ENCODE measurements at places on chromosomes 1 and 21. TPM values are rescaled to one million over a fixed set of nuclear protein-coding genes. Genes with fewer than 3 reads are reported as not detected.

COL6A1 gene
- total RNA-seq, result 81.0 TPM

TTLL10 gene
- total RNA-seq, result not detected

TINAGL1 gene
- total RNA-seq, result 50.3 TPM

DPH5 gene
- total RNA-seq, result 23.3 TPM

S100A7A gene
- total RNA-seq, result not detected

KIF21B gene
- total RNA-seq, result 0.23 TPM

NMNAT2 gene
- total RNA-seq, result 0.29 TPM

TCHHL1 gene
- not detected for total RNA-seq

NBPF6 gene
- total RNA-seq, result not detected

TRIM63 gene
- total RNA-seq, result 1,770 TPM

C21orf58 gene
- 0.53 TPM for total RNA-seq

NBPF15 gene
- total RNA-seq, result 2.1 TPM

CACNA1S gene
- 93.5 TPM for total RNA-seq

PIK3R3 gene
- 16.2 TPM for total RNA-seq

TBX19 gene
- total RNA-seq, result 0.53 TPM

ITGB2 gene
- total RNA-seq, result 10.9 TPM

NR1I3 gene
- not detected for total RNA-seq

B3GALT2 gene
- not detected for total RNA-seq

C2CD4D gene
- total RNA-seq, result not detected

RGS4 gene
- total RNA-seq, result not detected

TTC39A gene
- 12.0 TPM for total RNA-seq

F13B gene
- not detected for total RNA-seq

RGS5 gene
- total RNA-seq, result 189 TPM

KRTAP20-1 gene
- not detected for total RNA-seq

LCE6A gene
- not detected for total RNA-seq

BRINP3 gene
- not detected for total RNA-seq

SPRR3 gene
- total RNA-seq, result not detected

RPE65 gene
- not detected for total RNA-seq

BRWD1 gene
- total RNA-seq, result 47.5 TPM

E2F2 gene
- total RNA-seq, result not detected
